ENCODE measurements at places on chromosomes 3 and 15.

DNA sequence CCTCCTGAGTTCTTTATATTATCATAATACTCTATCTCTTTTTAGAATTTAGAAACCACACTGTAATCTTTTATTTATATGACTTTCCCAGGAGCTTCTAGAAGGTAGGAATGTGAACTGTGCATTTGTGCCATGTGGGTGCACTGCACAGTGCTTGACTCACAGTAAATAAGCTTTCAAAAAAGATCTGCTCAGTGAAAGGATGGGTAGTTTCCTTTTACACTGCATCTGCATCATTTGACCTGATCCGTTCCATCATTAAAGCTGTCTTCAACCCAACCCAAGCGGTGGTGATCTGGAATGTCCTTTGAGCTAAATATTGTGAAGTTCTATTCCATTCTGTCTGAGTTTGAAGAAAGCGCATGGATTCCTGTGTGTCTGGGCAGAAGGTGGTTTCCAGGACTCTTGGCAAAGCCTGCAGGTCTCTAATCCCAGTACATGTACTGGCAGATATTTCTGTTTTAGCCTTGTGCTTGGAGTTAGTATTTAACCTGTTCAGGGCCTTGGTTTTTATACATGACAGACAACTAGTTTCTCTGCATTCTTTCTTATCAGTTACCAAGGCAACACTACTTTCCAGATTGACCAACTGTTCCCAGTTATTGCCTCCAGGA is 96.7 kb downstream of the DHX30 start:
- no peak for DNase-seq

- no peak for DNase-seq
Measured at GRCh38 chr15:90343302-90343790, 8.7 kb upstream of the ZNF774 start.

- no peak for DNase-seq
Measured at GRCh38 chr3:70360979-70361760, 48.7 kb upstream of the MDFIC2 start.

- no peak for DNase-seq
Measured at GRCh38 chr15:51828621-51829375, 655 bp upstream of the TMOD3 start.

DNA sequence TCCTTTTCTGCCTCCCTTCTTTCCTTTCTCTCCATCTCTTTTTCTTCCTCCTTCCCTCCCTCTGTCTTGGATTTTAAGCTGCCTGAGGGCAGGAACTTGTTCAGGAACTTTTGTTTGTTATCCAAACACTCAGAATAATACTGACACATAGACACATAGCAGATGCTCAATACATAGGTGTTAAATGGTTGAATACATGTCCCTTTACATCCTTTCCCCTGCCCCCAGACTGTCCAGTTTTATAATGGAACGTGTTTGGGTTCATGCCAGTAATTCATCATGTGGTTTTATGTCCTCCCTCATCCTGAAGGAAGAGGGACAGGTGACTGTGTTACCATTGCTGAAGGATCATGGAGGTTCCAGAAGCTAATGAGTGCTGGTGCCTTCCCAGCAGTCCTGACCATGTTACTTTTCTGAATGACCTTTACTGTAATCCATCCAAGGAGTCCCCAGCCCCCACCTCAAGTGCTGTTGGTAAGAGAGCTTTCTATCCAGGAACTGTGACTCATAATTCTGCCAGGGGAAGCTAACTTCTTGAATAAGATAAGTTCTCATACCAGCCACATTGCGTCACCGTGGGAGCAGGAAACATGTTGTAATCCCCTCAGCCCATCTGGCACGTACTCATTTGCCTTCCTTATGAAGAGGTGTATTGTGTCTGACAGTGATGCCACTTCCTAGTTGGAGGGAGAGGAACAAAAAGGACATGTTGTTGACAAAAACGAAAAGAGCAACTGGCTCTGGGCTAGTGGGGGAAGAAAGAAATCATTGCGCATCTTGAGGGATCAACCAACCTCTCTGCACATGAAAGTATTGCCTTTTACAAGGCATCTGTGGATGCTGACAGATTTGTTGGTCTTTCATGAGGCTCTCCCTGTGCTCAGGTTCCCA is 52.4 kb downstream of the IL1RAP start:
- no peak for DNase-seq

GRCh38 chr3:136885357-136886213 is 23.6 kb downstream of the NCK1 start:
- no peak for DNase-seq

GRCh38 chr15:64092075-64092820 is 1.4 kb downstream of the CIAO2A start:
- no peak for DNase-seq

DNA sequence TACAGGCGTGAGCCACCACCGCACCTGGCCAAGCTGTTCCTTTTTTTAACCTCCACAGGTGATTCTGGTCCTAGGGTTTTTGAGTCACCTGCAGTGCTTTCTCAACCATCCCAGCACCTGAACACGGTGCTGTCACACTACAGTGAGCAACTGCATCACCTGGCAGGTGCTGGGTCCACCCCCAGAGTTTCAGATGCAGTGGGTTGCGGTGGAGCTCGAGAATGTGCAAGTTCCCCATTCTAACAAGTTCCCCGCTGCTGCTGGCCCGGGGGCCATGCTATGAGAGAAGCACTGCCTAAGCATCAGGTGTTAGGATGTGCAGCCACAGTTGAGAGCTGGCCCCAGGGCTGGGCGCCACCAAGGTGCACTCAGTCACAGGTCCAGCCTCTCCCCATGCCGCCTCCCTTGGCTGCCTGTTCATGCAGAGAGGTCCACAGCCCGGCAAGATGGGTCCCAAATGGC is 18.0 kb downstream of the ISG20 start:
- DNase-seq = no peak

DNA sequence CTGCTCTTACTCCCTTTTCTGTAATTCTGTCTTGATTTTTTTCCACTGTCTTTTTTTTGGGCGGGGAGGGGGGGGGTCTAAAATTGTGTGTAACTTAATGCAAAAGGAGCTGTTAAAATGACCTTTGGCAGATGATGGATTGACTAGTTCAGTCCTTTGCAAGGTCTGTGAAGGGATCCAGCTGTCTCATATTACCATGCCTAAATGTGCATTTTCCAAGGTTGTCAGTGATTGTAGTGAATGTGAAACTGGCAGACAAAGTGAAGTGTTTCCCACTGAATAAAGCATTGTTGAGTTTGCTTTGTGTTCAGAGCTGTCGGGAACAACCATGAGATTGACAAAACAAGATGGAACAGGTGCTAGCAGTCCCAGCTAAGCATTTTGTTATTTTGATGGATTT is 110.1 kb upstream of the SKOR1 start:
- DNase-seq = no peak

GRCh38 chr3:125322917-125323316 is 52.2 kb downstream of the ZNF148 start:
- no peak for DNase-seq

- no peak for DNase-seq
Measured at GRCh38 chr15:73683777-73684580, at the start of gene CD276. Gene CD276 (plus strand): TSS chr15:73684383. CDS start chr15:73699640, 15,257 bp downstream.

- no peak for DNase-seq
Measured at GRCh38 chr3:102235679-102236078, 199.1 kb upstream of the ZPLD1 start.

- DNase-seq = no peak
Measured at GRCh38 chr15:75551091-75551490, 28.0 kb downstream of the PTPN9 start.

DNA sequence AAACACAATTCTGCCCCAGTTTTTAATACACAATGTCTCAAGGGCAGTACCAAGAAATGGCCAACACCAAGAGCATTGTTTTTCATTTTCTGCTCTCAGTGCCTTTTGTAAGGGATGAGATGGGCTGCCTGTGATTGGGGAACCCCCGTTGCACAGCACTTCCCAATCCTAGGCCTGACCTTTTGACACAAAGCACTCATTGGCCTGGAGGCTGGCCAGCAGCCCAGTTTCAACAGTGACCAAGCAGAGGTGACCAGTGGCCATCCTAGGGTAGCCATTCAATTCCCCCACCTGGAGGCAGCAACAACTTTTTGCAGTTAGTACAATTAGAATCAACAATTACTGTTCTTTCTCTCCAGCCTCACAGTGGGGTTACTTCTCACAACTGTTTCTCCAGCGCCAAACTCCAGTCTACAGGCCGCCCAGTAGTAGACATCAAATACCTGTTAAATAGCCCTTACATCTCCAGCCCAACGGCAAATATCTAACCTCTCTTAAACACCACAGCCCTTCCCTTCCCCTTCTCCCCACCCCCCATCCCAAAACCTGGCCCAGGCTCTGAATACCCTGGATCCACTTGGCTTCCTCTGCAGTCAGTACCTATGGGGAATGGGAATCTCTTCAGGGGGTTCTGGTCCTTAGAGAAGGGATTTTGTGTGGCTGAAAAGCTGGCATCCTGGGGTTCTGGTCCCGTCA is 8.9 kb upstream of the LRRC2 start:
- DNase-seq = no peak

DNA sequence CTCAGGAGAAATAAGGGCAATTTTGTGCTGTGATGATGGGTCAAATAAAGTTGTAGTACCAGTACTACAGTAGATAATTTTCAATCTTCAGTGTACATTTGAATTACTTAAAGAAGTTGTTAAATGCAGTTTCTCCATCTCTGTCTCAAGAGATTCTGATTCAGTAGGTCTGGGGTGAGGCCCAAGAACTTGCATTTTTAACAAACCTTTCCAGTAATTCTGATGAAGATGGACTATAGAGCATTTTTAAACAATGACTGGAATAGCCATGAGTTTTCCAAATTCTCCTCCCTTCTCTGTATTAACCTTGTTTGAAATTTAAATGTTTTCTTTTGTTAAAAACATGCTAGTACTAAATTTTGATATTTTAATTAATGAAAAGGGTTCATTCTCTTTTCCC is 127.0 kb upstream of the CD96 start:
- no peak for DNase-seq

GRCh38 chr3:4426782-4427344 is 40.2 kb downstream of the SUMF1 start:
- DNase-seq = no peak

GRCh38 chr3:168085491-168086119 is 10.1 kb downstream of the GOLIM4 start:
- DNase-seq = no peak

DNA sequence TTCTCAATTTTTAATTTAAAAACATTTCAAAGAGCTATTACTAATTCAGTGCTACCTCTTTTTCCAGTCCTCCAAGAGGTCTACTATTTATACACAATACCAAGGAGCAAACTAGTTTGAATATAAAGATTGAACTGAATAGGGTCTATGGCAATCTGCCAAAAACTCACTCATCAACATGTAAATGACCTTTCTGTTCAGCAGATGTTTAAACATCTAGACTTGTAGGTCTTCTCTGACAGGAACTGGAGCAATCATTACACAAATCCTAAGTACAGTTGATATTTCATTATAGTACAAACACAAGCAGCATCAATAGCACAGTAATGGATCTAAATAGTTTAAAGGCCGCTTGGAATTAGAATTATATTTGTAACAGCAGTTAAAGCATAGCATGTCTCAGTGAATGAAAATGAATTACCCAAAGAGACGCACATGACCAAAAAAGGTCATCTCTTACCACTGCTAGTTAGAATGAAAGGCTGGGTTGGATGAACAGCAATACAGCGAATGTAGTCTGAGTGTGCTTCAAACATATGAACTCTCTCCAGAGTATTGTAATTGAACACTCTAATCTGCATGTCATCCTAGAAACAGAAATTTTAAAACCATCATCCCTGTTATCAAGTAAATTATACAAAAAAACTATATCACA is 10.7 kb downstream of the COPB2 start:
- no peak for DNase-seq

DNA sequence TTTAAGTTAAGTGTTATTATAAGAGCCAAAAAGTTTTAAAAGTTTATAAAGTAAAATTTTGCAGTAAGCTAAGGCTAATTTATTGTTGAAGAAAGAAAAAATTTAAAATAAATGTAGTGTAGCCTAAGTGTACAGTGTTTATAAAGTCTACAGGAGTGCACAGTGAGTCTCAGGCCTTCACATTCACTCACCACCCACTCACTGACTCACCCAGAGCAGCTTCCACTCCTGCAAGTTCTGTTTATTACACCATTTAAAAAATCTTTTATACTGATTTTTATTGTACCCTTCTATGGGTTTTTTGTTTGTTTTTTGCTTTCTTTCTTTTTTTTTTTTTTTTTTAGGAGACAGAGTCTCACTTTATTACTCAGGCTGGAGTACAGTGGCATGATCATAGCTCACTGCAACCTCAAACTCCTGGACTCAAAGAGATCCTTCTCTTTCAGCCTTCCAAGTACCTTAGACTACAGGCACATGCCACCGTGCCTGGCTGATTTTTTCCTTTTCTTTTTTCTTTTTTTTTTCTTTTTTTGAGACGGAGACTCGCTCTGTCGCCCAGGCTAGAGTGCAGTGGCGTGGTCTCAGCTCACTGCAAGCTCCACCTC is 25.9 kb downstream of the CSTA start:
- DNase-seq = no peak

- no peak for DNase-seq
Measured at GRCh38 chr15:77714555-77714954, 81.8 kb upstream of the LINGO1 start.

DNA sequence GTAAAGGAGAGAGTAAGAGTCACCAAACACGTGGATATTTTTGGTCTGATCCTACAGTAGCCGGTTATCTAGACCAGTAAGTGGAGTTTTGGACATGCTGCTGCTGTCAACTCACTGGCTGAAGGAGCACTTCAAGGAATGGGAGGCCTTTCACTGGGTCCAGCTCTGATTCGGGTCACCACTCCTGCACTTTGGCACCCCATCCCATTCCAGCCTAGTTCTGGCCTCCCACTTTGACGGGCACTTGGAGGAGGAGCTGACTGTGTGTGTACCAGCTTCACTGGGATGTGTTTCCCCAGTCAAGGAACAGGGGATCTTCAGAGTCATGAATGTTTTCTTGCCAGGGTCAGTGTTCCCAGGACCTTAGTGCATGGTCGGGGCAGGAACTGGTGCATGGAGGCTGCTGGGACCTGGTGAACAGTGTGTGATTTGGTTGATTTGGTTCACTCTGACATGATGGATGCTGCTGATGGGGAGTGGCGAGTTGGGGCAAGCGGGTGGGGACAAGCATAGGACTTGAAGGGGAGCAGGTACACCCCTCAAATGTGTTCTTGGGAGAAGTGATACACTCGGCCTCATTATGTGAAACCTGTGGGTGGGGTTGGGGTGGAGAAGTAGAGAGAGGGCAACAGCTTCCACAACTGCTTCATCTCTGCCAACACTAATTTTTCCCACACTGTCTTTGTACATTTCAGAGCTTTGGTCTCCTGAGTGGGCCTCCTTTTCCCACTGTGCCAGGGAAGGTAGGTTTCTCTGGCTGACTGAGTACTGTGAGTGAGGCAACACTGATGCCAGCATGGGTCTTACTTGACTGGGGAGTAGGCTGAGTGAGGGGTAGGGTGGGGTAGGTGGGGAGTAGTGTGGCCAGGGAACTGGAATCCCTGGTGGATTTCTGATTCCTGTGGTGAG is 64.0 kb downstream of the RGMA start:
- DNase-seq = no peak

DNA sequence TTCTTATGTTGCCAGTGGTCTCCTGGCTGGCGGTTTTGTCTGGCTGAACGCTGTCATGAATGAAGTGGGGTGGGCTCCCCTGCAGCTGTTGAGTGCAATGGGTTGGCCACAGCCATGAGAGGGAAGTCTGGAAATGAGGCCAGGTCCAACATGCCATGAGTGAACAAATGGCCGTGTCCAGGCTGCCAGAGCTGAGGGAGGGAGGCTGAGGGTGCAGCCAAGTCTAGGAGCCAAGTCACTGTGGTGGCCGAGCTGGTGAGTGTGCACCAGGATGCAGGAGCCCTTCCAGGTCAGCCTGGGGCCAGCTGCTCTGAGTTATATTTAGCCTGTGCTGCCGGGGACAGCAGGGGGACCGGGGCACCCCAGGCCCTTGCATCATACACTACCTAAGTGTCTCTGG is 24.7 kb upstream of the PRR23E start:
- no peak for DNase-seq

All from activated CD4-positive, CD25-positive, alpha-beta regulatory T cell treated with anti-CD3 and anti-CD28 coated beads, Interleukin-2, amount 50 U/mL, for 16 hours (primary cell).